ENCODE measurements at places on chromosomes 6 and 20.

GRCh38 chr6:113047148-113047547 lies 700.0 kb downstream of the RFPL4B start:
- DNase-seq, result no peak

GRCh38 chr6:33690766-33691165 lies 20.7 kb downstream of the UQCC2 start:
- no peak for DNase-seq

GRCh38 chr6:99607416-99608036 lies 893 bp downstream of the PRDM13 start:
- DNase-seq, result no peak

DNA sequence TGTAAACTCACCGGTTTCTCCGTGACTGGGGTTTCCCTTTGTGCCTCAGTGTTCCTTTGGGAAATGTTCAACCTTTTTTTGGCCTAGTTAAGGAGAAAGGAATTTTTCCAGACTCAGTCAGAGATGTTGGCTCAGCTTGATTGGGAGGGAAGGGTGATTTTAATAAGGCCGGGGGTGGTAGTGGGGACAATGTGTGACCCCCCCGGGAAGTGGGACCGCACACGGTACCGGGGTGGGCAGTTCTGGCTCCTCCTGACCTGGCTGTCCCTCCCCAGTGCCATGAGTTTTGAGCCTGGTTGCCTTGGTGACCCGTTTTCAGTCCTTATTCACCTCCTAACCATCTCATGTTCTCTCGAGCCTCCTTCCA lies 132.7 kb downstream of the SNX5 start:
- DNase-seq, result no peak

- DNase-seq, result no peak
These were observed 20.3 kb downstream of the CST4 start for GRCh38 chr20:23668477-23668951.

- no peak for DNase-seq
These were observed 42.2 kb upstream of the STXBP5 start for GRCh38 chr6:147161974-147162495.

DNA sequence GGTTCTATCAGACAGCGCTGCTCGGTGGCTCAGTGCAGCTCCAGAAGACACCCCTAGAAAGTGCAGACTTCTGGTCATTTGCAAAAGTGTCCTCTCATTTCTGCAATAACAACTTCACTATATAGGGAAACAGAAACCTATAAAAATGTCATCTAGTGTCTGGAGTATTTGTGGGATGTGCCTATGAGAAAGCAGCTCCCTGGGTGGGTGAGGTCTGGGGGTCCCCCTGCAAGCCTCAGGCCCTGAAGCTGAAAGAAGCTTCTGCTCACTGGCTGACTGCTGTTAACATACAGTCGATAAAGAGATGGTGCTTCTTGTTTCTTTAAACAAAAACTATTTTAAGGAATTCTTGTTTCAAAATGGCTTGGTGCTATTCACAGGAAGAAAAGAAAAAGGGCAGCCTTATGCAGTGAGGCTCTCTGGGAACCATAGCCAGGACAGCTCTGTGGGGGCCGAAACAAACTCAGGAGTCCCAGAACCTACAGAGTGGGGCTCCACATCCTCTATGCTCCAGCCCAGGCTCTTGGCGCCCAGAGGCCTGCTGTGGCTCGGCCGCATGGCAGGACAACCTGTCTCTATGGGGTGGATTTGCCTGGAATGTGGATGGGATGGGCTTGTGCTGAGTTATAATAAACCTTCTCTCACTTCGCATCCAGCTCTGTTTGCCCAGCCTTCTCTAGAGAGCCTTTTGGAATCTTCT lies 109.7 kb downstream of the BANF2 start:
- DNase-seq, result no peak

GRCh38 chr20:6185268-6185667 lies 62.4 kb upstream of the FERMT1 start:
- no peak for DNase-seq

GRCh38 chr6:137637121-137637520 lies 142.9 kb upstream of the OLIG3 start:
- peak; percentile 14 for DNase-seq

DNA sequence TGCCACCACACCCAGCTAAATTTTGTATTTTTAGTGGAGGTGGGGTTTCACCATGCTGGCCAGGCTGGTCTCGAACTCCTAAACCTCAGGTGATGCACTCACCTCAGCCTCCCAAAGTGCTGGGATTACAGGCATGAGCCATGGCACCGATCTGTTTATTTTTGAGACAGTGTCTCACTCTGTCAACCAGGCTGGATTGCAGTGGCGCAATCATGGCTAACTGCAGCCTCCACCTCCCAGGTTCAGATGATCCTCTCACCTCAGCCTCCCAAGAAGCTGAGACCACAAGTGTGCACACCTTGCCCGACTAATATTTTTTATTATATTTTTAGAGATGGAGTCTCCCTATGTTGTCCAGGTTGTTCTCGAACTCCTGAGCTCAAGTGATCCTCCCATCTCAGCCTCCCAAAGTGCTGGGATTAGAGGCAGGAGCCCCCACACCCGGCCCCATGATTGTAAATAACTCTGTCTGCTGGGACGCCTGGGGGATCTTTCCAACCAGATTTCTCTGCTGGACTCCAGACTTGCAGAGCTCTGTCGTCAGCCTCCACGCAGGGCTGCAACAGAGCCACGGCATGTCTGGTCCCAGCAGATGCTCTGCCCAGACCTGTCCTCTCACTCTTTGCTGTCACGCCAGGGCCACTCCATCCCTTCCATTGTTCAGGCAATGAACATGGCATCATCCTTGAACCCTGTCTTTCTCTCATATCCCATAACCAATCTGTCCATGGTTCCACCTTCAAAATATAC lies 25.3 kb downstream of the SYNJ2 start:
- no peak for DNase-seq

GRCh38 chr6:17469006-17469832 lies 75.8 kb downstream of the CAP2 start:
- DNase-seq, result no peak

GRCh38 chr20:25230166-25230831 lies 17.6 kb upstream of the PYGB start:
- DNase-seq, result no peak

DNA sequence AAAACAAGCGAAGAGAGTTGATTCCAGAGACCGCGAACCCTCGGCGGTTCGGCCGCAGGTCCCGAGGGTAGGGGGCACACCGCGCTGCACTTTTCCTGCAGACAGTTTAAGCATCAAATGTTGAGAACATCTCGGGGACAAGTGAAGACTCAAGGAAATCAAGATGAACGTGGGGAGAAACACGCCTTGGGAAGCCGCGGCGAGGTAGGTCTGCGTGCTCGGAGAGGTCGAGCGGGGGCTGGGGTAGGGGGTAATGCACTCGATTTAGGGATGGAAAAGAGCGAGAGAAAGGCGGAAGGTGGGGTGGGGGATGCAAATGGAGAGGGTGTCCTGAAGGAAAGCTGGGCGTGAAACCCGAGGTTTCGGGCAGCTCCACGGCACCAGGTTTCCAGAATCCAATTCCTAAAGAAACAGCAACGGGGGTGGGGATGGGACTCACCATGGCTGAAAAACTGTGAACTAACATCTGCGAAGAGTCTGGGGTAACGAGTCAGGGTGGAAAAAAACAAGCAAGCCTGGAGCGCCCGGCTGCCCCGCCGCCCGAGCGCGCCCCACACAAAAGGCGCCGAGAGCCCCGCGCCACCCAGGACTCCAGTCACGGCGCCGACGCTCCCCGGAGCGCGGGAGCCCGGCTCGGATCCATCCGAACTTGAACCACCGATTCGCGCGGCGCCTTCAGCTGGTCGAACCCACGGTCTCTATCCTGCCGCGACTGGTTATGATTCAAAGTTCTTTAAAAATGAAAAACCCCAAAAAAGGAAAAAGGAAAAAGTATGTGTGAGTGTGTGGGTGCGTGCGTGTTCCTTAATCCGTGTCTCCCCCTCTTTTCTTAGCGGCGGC lies 3.5 kb downstream of the TFAP2A start:
- no peak for DNase-seq

DNA sequence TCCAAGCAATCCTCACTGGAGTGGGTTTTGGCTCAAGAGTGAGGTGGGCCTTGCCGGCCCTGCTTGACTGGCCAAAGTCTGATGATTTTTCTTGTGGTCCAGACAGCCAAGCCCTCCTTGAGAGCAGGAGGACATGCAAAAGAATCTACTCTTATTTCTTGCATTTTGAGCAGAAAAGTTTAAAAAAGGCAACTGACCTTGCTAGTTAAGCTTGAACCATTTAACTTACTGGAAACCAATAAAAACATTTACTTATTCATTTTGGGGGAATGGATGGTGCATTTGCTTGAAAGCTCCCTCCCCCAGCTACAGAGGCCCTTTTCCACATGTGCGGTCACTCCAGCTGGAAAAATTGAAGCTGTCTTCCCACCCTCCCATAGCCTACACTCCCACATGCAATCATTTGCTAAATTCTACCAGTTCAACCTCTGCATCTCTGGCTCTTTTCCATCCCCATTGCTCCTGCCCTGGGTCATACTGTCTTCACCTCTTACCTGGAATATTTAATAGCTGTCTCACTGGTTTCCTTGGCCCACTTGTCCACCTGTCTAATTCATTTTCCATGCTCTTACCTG lies 527.9 kb downstream of the DHX35 start:
- no peak for DNase-seq

- no peak for DNase-seq
These were observed 1274.2 kb upstream of the GJE1 start for GRCh38 chr6:140858381-140858971.

DNA sequence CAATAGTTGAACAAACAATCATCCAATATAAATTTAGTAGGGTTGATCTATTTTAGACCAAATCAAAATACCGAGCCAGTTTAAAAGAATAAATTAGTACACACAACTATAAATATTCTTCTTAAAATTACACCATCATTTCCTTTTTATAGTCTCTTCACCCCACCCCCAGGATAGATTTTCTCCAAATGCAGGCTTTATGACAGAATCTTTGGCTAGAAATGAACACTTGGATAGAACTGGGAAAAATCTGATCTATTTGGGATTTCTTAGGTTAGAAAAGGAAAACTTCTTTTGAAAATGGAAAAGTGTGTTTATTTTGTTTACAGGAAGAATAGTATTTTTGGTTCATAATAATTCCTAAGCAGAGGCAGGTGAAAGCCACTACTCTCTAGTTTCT lies 74.6 kb downstream of the HMGN3 start:
- DNase-seq, result no peak

- DNase-seq, result no peak
These were observed 5.3 kb downstream of the PGC start for GRCh38 chr6:41741625-41742490.

- DNase-seq, result no peak
These were observed 207.7 kb upstream of the HDDC2 start for GRCh38 chr6:125509477-125509876.

DNA sequence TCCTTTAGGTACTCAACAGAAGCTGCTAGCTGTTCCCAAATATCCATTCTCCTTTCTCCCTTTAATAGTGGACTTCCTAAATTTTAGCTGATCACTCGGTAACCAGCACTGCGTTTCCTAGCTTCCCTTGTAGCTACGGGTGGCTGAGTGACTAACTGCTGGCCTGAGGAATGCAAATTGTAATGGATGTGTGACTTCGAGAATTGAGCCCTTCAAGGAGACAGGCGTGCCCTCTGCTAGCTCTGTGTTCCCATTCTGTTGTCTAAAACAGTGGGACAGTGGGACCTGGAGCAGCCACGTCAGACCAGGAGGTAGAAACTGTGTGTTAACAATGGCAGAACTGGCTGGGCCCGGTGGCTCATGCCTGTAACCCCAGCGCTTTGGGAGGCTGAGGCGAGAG lies 56.5 kb downstream of the SCML4 start:
- no peak for DNase-seq

DNA sequence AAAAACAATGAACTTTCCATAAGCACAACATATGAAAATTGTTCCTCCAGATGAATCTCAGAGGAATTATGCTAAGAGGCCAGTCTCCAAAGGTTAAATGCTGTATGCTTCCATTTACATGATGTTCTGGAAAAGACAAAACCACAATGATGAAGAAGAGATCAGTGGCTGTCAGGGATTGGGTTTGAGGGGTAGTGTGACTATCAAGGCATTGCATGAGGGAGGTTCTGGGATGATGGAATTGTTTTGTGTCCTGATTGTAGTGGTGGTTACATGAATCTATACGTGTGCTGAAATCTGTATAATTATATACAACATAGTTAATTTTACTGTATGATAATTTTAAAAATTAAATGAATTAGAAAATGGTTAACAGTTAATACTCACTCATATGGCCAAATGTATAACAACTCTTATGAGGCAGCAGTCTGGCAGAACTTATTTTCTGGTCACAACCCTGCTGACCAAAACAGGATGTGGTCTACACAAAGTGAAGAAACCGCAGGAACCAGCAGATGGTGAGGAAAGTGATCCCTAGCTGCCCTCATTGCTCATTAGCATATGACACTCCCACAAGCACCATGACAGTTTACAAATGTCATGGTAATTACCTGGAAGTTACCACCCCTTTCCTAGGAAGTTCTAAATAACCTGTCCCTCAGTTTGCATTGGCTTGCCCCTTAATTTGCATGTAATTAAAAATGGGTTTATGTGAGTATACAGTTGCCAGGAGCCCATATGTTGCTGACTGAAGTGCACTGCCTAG lies 31.9 kb downstream of the NSFL1C start:
- peak; percentile 17 for DNase-seq

DNA sequence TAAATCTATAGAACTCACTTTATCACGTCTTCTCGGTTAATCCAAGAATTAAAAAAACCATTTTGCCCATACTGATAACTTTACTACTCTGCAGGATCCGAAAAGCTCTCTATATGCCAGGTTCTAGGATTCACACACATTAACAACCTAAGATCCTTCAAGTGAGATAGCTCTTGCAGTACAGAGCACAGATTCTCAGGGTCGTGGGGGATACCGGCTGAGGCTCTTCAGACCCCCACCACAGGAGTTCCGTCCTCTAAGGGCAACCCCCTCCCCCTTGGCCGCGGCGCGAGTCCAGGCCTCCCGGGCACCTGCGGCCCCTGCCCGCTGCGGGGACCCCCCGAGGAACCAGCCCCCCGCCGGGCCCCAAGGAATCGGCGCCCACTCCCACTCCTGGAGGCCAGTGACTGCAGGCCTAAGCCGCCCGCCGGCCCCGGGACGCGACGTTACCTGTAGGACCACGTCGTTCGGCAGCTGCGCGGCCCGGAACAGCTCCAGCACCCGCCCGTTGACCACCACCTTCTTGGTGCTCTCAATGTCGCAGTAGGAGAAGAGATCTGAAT lies 892 bp downstream of the REPS1 start:
- no peak for DNase-seq

DNA sequence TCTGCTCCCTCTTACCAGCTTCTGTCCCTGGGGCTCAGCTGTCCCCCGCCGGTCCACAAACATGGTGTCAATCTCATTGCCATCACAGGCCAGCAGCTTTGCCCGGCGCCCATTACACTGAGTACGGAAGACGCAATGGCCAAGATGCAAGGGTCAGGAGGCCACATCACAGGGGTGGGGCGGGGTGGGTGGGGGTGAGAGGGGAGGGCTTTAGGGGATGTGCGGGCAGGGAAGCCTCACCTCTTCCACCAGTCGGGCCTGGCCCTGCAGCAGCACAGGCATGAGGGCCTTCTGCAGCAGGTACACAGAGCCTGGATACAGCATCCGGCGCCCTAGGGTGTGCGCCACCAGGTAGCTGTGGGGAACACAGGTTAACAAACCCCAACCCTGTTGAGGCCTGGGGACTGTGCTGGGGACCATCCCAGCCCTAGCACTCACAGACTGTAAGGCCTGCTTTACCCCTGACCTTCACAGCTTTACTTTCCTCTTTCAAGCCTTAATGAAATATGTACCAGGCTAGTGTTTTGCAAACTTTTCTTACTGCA lies 10.8 kb upstream of the LY6G5C start:
- DNase-seq, result no peak

Measured in T1000 (cell line).